Stimulated activated CD4-positive, alpha-beta T cell treated with anti-CD3 and anti-CD28 coated beads, Interleukin-15, amount 100 ng/mL, for 24 hours (primary cell): ENCODE measurements at places on chromosomes 7 and 10.
A peak's percentile ranks its signal among the peaks of the same experiment; 100 is the strongest.

- no peak for DNase-seq
These were observed 481.6 kb downstream of the RPS24 start for GRCh38 chr10:78515038-78515872.

DNA sequence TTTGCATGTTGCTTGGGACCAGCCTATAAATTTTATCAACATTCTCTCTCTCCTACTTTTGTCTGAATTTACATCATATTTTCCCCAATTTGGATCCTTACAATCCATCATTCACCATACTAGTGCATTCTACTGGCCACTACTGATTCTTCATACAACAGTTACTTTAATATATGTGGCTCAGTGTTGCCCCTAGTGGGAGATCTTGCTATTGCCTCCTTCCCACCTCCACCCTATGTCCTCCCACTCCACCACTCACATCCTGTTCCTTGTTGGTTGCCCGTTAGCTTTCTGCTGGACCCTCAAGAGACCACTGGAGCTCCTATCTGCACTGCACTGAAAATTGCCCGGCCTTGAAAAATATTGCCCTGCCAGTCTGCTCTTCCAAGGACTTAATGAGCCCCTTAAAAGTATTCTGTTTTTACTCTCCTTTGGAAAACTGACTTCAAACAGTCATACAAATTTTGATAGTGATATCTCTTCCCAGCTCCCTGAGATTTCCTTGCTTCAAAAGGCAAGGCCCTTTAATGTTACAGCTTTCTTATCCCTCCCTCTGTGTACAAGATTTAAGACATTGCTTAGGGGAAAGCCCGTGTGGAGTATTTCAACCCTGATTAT lies 243.2 kb upstream of the TMEM229A start:
- peak; percentile 7 for DNase-seq

DNA sequence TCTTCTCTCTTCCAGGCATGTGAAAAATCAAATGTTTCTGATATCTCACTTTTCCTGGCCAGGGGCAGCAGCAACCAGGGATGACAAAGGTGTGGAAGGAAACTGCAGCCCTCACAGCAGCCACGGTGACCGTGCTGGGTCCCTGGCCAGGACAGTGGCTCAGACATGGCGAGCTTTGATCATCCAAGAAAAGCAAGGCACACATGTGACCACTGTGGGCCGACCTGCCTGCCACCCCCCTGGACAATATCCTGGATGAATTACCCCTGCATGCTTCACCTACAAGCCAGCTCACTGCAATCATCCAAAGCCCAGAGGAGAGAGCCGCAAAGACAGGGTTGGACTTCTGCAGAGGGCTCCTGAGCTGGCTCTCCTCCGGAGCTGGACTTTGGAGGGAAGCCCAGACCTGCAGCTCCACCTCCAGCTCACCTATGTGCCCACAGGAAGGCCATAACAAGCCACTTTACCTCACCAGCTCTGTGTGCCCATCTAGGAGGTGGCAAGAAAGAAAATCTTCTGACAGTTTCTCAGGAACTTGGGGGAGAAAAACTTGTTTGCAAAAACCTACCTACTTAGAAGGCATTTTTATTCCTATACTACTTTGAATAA lies 2.7 kb downstream of the CHST15 start:
- DNase-seq, result no peak

- DNase-seq, result no peak
These were observed 153.5 kb downstream of the PARD3 start for GRCh38 chr10:34661580-34661979.

DNA sequence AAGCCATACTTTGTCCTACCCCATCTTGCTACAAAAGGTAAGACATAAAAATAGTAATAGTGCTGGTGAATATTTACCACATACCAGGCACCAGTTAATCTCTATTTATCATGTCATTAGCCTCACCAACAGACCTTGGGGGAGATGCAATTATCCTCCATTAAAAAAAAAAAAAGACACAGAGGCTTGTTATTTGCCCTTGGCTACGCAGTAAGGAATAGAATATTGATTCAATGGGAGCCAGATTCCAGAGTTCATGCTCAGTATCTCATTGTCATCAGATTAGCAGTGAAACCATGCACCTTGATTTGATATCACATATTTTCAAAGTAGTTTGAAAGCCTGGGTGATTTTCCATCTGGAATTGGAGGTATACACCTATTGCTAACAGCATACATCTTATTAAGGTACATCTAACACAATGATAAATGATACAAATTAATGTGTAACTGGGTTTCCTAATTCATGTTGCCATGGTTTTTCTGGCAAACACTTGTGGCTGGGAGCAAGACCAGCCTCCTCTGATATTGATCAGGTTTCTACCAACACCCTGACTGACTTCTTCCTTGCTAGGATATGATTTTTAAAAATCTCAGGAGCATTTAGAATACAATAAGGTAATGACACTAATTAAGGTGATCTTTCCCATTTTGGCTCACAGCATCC lies 67.1 kb upstream of the PRR15 start:
- DNase-seq, result no peak

GRCh38 chr7:156725073-156725472 lies 84.5 kb downstream of the RNF32 start:
- DNase-seq, result no peak

DNA sequence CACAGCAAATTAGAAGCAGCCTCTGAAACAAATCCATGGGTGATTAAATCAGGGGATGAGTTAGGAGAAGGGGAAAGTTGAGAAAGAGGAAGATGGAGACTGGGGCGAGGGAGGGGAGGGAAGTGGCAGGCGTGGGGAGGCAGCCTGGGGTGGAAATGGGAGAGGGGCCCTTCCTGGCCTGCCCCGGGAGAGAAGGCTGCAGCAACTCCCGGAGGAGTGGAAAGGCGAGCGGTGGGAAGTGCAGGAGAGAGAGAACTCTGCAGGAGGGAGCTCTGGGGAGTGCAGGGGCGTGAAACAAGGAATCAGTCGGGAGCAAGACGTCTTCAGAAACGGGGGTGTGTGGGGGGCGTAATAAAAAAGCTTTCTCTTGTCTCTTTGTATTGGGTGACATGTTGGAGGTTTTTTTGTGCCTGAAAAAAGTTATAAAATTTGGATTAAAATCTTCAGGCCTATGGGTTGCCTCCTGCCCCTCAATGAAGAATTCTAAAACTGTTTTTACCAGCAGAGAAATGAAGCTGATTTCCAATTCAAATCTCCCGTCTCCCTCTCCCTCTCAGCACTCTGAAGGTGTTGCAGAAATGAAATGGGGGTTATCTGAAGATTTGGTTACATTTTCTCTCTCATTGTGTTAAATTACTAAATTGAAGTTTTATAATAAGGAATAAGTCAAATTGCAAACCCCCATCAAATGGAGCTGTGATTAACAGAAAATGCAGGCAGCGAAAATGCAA lies 4.7 kb upstream of the UNCX start:
- DNase-seq, result no peak

GRCh38 chr10:26361971-26362370 lies 76.2 kb upstream of the APBB1IP start:
- DNase-seq, result no peak

DNA sequence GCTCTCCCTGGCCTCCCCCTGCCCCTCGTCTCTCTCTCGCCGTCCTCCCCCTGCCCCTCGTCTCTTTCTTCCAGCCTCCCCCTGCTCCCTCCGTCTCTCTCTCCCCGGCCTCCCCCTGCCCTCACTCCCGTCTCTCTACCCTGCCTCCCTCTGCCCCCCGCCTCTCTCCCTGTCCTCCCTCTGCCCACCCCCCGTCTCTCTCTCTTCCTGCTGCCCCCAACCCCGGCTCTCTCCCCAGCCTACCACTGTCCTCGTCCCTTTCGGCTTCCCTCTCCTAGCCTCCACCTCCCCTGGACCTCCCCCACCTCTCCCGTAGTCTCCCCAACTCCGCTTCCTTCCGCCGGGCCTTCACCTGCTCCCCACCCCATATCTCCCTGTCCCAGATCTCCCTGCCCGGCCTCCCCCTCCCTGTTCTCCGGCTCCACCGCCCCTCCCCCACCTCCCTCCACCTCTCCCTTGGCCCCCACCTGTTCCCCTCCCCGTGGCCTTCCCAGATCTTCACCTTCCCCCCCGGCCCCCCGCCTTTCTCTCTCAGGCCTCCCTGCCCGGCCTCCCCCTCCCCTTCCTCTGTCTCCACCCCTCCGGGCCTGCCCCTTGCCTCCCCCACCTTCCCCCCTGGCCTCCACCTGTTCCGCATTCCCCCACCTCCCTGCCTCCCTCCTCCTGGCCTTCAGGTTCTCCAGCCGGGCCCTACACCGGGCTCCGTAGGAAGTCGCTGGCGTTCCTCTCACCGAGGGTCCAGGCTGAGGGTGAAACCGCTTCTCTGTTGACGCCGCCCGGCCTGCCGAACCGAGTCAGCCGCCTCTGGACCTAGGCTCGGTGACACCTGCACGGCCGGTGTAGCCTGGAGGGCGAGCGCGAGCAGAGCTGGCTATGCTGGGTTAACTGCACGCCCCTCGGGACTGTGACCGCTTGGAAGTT lies 1.2 kb downstream of the GET4 start:
- DNase-seq, result peak; percentile 29

- no peak for DNase-seq
These were observed 271.3 kb upstream of the CNTNAP2 start for GRCh38 chr7:145845345-145845744.

- DNase-seq, result no peak
These were observed 221.3 kb upstream of the FRMD4A start for GRCh38 chr10:14552015-14552414.

GRCh38 chr7:54883576-54883975 lies 124.6 kb upstream of the SEC61G start:
- DNase-seq, result no peak

DNA sequence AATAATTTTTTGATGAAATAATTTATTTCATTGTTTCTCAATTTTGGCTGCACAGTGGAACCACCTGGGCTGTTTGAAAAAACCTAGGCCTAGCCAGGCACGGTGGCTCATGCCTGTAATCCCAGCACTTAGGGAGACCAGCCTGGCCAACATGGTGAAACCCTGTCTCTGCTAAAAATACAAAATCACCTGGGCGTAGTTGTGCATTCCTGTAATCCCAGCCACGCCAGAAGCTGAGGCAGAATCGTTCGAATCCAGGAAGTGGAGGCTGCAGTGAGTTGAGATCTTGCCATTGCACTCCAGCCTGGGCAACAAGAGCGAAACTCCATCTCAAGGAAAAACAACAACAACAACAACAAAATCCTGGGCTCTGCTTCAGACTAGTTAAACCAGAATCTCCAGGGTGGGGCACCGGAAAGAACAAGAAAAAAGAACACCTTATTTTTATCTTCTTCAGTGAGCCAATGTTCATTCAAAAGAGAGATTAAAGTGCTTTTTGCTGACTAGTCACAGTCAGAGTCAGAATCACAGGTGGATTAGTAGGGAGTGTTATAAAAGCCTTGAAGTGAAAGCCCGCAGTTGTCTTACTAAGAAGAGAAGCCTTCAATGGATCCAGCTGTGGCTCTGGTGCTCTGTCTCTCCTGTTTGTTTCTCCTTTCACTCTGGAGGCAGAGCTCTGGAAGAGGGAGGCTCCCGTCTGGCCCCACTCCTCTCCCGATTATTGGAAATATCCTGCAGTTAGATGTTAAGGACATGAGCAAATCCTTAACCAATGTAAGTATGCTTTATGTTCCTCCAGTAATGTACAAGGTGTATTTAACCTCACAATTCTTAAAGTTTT lies at the start of gene CYP2C18:
Gene CYP2C18 (plus strand): TSS at position 516 of the 841 bp plus-strand sequence. CDS start 91 bp downstream, at position 607.
- DNase-seq, result no peak

- no peak for DNase-seq
These were observed 25.6 kb upstream of the ADGRA1 start for GRCh38 chr10:133062085-133062484.

DNA sequence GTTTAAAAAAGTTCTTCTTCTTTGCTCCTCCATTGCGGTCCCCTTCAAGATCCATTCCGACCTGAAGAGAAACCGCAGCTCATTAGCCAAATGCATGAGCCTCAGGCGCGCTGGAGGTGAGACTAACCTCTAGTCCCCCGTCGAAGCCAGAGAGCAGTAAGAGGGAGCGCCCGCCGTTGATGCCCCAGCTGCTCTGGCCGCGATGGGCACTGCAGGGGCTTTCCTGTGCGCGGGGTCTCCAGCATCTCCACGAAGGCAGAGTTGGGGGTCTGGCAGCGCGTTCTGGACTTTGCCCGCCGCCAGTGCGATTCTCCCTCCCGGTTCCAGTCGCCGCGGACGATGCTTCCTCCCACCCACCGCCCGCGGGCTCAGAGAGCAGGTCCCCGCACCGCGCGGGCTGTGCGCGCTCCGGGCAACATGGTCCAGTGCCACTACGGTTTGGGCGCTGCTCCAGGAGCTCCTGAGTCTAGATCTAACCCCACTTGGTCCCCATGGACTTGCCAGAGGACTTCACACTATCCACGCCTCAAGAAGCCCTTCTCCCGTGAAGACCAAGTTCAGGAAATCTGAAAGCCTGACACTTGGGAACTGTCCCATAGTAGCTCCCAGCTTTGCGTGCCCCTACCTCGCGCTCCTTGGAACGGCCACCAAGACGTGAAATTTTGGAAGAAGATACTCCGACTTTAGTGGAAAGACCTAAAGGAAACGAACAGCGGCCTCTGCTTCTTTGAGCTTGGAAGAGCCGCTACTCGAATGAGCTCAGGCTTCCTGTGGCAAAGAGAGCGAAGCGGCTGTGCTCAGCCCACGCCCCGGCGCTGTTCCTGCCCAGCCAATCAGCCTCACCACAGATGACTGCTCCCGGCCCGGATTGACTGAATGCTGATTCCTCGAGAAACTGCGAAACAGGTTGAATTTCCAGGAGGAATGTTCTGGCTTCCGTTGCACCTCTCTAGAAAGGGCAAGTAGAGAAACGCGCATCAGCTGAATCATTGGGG lies at the start of gene ABCB1:
Gene ABCB1 (minus strand): TSS at position 755 of the 995 bp plus-strand sequence. CDS start 700 bp downstream, at position 55.
- DNase-seq, result peak; percentile 69

DNA sequence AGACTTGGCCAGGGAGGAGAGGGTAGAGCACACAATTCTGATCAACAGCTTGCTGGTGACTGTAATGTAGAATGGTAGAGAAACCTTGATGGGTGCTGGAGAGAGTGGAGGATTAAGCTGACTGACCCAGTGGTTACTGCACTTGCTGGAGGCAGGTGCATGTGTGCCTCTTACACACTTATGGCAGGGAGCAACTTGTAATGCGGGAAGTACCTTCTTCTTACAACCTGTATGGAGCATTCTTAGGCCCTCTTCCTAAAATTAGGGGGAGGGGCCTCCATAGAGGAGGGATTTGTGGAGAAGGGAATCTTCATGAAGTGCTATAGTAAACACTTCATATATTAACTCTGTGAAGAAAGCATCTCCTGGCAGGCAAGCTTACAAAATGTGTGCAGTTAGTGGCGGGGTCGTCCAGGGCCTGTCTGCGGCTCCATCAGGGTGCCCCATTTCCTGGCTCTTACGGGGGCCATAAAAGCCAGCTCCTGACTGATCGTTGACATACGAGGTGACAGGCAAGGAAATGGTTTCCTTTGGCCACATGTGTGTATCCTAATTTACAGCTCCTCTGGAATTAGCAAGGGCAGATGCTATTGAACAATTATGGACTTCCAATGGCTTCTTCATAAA lies 113.5 kb downstream of the RTKN2 start:
- no peak for DNase-seq

DNA sequence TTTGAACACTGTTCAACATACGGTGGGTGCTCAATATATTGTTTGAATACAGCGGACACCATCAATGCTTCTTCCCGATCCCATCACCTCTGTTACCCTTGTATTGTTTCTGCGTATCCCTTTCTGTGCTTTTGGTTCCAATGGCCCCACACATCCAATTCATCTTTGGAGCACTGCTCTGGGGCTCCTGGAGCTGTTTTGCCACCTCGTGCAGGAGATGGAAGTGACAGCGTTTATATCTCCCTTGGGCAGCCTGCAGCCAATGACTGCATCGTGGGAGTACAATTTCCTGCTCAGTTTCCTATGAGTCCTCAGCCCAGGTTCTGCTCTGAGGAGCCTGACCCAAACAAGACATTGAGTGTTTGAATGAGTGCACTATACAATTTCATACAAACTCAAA lies 50.2 kb upstream of the PIK3CG start:
- DNase-seq, result no peak
